ENCODE measurements at places on chromosomes 6 and 20.

DNA sequence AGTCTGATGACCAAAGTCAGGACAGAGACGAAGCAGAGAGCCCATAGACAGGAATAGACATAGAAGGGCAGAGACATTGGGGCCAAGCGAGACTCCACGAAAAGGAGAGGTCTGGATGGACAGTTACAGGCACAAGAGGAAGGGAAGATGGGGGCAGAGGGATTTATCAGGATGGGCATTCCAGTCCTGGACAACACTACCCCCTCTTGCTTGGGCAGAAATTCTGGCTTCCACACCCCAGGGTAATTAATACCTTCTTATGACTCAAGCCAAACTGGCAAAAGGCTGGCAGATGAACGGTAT, 82.2 kb upstream of the MAFB start:
- no peak for DNase-seq

DNA sequence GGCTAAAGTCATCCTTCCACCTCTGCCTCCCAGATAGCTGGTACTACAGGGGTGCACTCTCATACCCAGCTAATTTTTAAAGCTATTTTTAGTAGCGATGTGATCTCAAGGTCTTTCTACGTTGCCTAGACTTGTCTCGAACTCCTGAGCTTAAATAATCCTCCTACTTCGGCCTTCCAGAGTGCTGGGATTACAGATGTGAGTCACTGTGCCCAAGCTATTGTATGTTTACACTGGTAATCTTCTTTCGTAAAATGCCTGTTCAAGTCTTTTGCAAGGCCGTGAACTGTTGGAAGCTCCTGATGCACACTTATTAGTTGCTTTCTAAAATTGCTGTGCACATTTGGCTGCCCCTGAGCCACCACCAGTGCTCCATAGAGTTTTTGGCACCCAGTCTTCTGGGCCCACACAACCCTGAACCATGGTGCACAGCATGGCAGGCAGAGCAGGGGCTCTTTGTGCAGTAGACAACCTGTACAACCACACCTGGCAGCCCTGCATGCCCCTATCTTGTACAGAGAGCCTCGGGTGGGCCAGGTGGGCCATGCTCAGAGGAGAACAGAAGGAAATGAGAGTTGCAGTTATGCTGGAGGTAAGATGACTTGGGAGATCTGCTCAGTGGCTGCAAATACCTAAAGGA, 33.3 kb downstream of the PDRG1 start:
- DNase-seq, result no peak

DNA sequence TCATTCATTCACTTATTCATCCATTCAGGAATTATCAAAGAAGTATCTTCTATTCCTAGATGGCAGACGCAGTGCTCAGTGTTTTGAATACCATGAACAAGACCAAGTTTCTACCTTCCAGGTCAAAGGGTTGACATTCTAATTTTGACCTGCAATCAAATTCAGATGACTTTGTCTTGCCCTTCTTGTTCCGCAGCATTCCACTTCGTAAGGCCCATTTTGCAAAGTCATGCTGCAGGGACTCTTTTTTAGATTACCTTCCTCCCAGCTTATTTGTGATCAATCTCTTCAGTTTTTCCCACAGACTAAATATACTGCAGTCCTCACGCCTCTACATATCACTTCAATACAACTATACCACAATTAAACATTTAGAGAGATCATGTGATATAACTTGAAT, 7.1 kb upstream of the TAAR1 start:
- DNase-seq, result no peak

DNA sequence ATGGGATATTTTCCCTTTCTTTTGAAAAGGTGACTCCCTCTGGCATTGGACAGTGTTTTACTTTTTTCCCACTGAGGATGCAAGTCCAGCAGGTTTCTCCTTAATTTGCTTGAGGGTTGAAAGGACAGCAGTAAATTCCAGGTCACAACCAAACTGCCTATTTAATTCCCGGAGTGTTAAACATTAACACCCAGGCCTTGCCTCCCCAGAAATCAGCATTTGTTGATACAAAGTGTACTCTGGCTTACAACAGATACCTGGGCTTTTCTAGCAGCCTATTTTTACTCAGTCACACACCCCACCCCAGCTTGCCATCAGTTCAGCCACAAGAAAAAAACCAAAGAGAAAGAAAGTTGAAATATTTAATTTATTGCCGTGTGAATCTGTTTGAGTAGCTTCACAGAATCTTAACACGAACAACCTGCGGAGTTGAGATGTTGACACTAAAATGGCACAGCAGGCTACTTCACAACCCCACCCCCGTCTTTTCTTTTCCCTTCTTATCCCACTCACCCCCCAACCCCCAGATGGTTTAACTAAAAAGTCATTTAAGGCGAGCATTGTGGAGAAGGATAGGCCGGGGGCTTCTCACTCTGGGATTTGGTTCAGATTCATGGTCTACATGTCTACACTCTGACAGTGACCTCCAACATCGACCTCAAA, 45.7 kb downstream of the MYLIP start:
- DNase-seq, result no peak

- no peak for DNase-seq
Observed at GRCh38 chr6:327538-328116, 35.3 kb downstream of the DUSP22 start.

DNA sequence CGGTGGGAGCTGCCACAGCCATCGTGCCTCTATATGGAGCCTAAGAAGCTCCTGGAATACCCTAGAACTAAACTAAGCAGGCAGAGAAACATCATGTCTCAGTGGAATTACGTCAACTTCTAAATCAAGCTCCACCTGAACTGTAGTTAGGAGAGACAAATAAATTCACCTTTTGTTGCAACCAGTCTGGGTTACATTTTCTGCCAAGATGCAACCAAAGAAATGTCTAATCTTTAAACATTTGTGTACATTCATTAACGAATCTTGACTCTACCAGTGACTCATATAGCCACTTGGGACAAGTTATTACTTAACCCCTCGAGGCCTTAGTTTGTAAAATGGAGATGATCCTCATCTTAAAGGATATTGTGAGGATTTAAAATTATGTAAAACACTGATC, 8.9 kb downstream of the PTPRK start:
- DNase-seq, result no peak

GRCh38 chr6:13331516-13332348, 3.4 kb upstream of the TBC1D7 start:
- DNase-seq, result peak; percentile 78

- DNase-seq, result no peak
Observed at GRCh38 chr6:40977695-40978094, 61.3 kb downstream of the UNC5CL start.

- DNase-seq, result no peak
Observed at GRCh38 chr6:132425176-132425575, 23.9 kb upstream of the MOXD1 start.

DNA sequence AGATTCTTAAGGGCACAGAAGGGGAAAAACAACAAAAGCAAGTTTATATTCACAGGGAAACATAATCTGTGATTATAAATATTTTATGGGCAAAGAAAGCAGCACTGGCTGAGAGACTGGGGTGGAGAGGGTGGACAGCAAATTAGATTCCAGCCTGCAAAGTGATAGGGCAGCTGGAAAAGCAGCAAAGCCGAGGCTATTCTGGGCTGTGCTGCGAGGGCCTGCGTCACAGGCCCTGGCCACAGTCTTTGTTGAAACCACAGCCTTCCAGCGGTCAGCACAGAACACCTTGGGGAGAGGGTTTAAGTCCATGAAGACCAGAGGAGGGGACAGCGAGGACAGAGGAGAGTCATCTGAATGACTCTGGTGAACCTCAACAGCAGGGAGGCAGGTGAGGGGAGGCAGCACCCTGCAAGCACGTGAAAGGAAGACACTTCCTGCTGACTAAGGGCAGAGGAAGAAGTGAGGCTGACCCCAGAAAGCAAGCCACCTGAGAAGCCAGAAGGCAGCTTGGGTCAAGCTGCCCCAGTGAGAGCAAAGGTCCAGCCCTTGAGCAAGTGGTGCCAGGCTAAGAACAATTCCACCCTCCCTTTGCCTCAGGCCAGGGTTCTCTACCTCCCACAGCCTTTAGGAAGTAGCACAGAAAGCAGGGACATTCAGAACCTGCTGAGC, 17.1 kb downstream of the MRPL14 start:
- DNase-seq, result no peak

- no peak for DNase-seq
Observed at GRCh38 chr20:47865451-47865850, 80.2 kb upstream of the SULF2 start.

DNA sequence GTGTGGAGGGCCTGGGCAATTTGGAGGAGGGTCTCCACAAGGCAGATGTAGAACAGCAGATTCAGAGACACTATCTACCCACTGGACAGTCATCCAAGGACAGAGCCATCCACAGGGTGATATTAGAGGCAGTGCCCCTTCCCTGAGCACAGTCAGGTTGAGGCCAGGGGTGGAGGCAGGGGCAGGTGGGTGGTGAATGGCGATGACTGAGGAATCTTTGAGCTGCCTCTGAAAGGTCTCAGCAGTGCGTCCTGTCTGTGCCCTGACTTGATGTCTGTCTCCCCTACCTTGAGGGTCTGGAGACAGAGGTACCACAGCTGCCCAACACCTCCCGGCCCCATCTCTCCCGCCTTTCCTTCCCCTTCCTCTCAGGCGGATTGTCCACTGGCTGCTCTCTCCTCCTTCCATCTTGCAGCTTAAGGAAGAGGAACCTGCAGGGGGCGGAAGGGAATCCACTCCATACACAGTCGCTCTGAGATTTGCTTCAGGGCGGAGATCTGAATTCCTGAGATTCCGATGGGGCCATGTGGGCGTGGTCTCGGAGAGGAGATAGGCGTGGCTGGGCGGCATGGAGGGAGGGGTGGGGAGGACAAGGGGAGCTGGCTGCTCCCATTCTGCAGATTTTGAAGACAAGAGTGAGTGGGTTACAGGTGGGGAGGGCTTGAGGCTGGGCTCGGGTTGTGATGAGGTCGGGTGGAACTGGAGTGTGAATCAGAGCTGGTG, 1.7 kb downstream of the MUCL3 start:
- DNase-seq, result peak; percentile 42

DNA sequence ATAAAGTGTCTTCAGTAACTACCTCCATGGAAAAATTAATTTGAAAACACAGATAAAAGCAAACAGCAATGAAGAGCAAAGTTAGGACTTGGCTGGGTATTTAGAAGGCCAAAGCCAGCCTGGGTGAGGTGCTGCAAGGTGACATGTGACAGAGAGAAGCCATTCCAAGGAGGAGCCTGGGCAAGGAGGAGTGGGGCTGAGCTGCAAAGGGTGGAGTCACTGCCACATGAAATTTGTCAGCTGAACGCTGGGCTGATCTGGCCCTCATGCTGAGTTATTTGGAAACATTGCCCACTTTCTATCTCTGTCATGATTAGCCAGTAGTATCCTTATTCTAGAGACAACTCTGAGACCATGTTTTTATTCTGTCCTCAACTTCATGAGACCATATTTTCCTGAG, 76.3 kb downstream of the PERP start:
- no peak for DNase-seq

DNA sequence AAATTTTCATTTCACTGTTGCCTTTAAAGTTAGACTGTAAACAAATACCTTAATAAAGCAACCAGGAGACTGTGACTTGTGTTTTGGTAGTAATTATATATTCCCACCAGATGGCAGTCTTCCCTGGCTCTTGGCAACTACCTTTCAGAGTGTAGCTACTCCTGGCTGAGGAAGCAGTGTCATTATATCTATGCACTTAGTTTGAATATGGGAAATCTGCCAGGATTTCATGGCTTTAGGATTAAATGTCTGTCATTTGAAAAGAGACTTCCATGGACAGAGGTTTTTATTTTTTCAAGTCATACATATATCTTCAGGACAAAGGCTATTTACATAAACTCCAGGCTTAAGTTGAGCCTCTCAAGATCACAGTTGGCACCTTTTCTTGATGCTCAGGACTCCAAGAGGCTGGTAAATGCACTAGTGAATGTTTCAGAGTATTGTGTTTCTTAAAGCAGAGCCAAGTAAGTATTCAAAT, 160.1 kb downstream of the C6orf58 start:
- DNase-seq, result peak; percentile 76

- no peak for DNase-seq
Observed at GRCh38 chr6:50927800-50928199, 109.1 kb downstream of the TFAP2B start.

DNA sequence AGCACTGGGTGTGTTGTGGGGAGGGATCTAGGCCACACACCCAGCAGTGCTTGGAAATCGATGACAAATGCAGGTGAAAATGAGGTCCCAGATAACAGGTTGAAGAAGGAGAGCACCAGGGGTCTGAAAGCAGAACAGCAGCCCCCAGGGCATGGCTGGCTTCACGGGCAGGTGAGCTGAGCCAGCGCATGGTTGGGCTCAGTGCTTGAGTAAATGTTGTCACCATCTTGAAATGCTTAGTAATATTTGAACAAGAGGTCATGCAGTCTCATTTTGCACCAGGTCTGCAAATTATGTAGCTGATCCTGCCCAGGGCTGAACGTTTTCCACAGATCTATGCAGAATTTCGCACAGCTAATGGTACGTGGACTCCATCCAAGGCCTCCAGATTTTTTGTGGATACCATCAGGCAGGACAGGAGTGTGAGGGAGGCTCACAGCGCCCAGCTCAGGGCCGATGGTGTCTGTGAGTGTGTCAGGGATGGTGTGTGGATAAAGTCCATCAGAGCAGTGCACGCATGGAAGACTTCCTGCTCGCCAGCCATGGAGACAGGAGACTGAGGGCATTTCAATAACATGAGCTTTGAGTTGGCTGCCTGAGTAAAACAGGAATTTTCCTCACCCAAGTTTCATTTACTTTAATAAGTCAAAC, 53.1 kb upstream of the SNX9 start:
- DNase-seq, result no peak

DNA sequence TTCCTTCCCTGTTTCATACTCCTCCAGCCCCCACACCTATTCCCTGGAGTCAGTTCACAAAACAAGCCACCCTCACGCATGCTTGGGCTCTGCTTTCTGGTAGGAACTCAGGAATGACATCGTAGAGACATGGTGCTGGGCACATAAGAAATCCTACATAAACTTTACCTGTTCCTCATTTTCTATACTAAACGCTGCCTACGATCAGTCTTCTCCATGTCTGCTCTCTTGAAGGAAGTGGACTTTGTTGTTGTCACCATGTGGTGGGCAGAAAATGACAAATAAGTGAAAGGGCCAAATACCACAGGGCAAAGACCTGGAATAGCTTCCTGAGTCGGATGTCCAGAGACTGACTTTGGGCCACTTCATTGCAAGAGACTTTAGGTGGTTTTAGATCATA, 10.1 kb downstream of the MYLK4 start:
- no peak for DNase-seq

DNA sequence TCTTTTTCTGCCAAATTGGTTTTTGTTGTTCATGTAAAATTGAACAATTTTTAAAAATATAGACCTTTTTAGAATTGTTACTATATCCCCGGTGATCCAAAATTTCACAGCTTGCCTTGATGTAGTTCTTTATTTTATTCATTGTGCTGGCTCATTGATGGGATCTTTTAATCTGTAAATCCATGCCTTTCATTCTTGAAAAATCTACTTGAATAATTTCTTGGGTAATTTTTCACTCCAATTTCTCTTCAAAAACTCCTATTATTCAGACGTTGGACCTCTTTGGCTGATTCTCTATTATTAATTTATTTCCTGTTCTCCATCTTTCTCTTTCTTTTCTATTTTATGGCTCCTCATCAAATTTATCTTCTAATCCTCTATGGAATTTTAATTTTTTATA, 476.1 kb upstream of the CITED2 start:
- no peak for DNase-seq

- peak; percentile 81 for DNase-seq
Observed at GRCh38 chr20:19757487-19758132, 448 bp upstream of the RIN2 start.

GRCh38 chr20:517221-517620, 26.4 kb downstream of the CSNK2A1 start:
- no peak for DNase-seq

Measured in hematopoietic multipotent progenitor cell treated with erythropoietin and hydrocortisone succinate and interleukin-3 and kit ligand, for 4 days (in vitro differentiated cells).